Activated T-helper 2 cell treated with anti-CD3 and anti-CD28 coated beads, Interferon-gamma antibody, Interleukin-2, Interleukin-4, amounts not matched to agents 10 μg/mL and 5 μg/mL and 100 μg/mL, durations not matched to agents 14 hours and 24 hours and 36 hours (primary cell): ENCODE measurements at places on chromosomes 16 and 17. TPM values are rescaled to one million over a fixed set of nuclear protein-coding genes. Genes with fewer than 3 reads are reported as not detected.

DNA sequence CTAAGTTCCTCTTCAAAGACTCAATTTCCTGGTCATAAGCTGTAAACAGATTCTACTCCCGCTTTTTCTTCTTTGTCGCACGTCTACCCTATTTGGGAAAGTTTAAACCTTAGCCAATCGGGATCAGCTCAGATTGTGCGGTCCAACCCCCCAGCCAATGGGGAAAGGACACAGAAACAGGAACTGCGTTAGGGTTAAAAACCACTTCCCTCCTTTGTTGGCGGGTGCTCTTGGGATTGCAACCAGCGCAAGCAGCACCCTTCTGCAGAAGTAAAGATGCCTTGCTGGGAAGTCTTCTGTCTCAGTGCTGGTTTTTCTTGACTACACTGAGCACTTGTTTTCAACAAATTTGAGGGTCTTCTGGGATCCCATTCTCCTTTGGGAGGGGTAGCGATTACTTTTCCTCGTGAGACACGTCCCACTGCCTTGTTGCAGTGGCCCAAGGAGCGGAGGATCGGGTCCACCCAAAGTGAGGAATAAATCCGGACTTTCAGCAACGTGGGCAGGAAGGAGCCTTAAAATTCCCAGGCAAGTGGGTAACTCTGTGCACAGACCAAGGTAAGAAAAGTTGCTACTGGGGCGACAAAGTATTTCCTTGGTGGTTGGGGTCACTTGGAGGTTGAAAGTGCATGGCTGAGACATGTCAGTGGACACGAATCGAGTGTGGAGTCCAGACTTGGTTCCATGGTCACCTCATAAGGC lies 1.0 kb upstream of the YPEL3 start:
- DNase-seq, result no peak

DNA sequence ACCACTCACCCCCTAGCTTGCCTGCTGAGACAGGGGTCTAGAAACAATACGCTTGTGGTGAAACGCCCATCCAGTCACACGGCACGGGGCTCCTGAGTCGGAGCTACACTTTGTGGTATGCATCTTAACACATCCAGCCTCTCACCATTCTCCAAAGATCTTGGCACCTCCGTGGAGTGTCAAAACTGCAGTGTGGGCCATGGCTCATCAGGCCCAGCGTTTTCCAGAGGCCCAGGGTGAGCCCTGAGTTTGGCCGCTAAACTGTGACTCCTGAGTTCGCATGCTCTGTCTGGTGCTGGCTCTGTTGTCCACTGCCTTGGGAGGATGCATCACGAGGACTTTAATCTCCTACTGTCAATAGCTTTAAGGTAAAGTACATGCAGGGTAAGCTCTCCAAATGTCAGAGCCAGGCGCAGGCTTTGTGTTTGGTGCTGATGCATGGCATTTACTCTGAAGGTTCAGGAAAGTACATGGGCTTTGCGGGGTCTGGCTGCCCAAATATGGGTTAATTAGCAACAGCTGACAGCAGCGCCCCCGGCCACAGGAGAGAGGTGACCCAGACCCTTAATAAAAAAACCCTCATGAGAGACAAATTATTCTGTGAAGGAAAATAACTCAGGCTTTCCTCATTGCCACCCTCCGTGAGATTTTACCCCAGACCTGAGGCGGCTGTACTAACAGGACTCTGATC lies 118.4 kb downstream of the CCDC182 start:
- DNase-seq, result no peak

DNA sequence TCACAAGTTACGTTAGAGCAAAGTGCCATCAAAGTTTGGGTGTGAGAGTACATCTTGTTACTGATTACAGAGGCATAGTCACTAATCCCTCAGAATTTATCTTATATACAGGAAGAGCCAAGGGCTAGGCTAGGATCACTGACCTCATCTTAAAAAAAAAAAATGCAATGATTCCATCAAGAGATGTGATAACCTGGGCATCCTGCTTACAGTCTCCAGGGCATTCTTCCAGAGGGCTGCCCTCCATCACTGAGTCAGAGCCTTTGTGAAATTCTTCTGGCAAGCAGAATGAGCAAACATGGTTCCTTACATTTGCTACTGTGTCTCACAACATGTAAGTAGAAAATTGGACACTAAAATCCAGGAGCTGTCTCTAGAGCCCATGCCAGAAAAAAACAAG lies 410.6 kb downstream of the ZFHX3 start:
- no peak for DNase-seq

DNA sequence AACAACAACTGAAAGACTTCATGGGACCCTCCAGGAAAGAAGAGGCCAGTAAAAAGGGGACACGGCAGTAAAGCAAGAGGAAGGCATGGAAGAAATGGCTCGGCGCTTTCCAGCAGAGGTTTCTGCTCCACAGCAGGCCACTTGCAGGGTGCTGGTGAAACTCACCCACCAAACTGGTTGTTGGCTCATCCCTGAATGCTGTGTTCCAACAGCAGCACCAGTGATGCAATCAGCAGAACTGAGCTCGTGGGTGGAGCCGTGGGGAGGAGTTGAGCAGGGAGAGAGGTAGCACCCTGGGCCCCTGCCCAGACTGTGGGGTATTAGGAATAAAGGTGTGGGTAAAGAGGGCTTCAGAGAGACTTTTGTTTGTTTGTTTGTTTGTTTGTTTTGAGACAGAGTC lies 62.8 kb upstream of the ADCY9 start:
- no peak for DNase-seq

- no peak for DNase-seq
Observed at GRCh38 chr16:11349599-11350276, 4.5 kb downstream of the RMI2 start.

DNA sequence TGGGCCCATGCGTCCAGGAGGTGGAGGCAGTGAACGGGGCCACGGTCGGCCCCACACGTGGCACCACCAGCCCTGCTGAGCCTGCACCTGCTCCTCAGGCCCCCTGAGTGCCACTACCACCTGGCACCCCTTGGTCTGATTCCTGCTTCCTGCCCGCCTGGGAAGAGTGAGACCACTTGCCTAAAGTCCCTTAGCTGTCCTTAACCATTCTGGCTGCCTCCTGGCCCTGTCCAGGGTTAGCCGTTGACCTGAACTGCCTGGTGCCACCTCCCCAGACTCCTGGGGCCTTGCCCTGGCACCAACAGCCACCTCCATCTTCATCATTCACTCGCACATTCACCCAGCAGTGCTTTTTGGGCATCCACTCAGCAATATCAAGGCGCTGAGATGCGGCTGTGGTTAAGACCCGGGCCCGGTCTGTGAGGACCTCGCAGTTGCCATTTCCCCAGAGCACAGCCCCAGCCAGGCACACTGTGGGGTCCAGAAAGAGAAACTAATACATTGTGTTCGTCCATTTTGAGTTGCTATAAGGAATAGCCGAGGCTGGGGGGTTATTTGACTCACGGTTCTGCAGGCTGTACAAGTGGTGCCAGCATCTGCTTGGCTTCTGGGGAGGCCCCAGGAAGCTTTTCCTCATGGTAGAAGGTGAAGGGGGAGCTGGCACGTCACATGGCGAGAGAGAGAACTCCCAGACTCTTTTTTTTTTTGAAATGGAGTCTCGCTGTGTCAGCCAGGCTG lies 318.4 kb downstream of the SEC14L1 start:
- DNase-seq, result no peak

ASIC2 gene
- not detected in 2 replicates for total RNA-seq

ABCA10 gene
- total RNA-seq, result 0.07 and 0.23 TPM in 2 replicates

SP6 gene
- 0.09 and 0.14 TPM in 2 replicates for total RNA-seq

GRB7 gene
- total RNA-seq, result 0.39 and 0.74 TPM in 2 replicates

CNP gene
- total RNA-seq, result 71.8 and 77.3 TPM in 2 replicates
